NCI-H187 (cell line): ENCODE measurements at places on chromosomes 11 and 22.

GRCh38 chr11:117950993-117951961 is 22.1 kb upstream of the TMPRSS13 start:
- DNase-seq, result no peak

- DNase-seq, result no peak
Observed at GRCh38 chr11:71999362-71999761, 653 bp downstream of the IL18BP start.

DNA sequence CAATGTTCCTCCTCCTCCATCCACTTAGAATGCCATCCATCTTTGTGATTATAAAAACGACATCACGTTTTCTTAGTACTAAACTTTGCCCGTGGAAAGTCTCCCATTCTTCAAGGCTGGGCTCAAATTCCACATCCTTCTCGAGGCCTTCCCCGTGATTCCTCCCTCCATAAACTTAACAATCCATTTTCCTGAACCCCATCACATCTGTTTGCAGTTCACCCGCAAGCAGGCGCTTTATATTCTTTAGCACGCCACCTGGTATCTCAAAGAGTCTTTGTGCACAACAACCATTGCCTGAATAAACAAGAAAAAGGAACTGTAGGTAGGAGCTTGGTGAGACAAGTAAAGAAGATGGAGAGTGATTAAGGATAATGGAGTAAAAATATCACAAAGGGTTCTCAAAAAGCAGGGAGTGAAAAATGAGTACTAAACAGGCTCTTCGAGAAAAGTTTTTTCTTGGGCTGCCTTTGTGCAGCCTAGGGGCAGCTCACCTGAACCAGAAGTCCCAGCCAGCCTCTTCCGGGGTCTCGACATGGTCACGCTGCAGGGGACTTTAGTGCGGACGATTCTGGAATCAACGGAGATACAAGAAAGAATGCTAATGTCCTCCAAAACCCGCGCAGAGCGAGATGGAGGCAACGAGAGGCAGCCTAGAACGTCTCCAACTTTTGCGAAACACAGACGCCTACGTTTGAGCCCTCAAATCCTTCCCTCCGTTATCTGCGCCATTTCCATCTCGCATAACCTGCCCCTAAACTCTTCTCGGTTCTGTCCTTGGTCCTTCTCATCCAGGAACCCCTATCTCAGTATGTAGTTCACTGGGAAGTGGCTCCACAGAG is 585 bp downstream of the THYN1 start:
- DNase-seq, result no peak

DNA sequence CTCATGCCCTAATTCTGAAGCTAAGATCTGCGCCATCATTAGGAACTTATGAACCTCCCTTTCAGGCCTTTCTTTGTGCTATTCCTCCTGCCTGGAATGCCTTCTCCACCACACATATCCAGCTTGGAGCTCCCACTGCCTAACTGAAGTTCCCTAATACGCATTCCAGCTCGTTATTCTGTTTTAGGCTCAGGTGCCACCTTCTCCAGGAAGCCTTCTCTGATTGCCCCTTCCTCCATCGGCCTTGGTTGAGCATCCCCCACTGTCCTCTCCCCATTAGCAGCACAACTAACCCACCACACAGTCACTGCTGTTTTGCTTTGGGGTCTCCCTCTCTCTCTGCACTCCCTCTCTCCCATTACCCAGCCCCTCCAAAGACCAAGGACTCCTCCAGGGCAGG is 5.2 kb downstream of the CRYBB1 start:
- DNase-seq, result no peak

- DNase-seq, result no peak
Observed at GRCh38 chr22:19376971-19377370, 54.6 kb downstream of the HIRA start.

GRCh38 chr11:44708009-44708408 is 18.8 kb upstream of the TSPAN18 start:
- DNase-seq, result no peak

- DNase-seq, result no peak
Observed at GRCh38 chr11:16758382-16759024, 20.1 kb downstream of the C11orf58 start.
